ENCODE measurements at places on chromosomes 13 and 19.
A peak's percentile ranks its signal among the peaks of the same experiment; 100 is the strongest.

GRCh38 chr19:46932346-46932745, 71.5 kb downstream of the ARHGAP35 start:
- no peak for DNase-seq

DNA sequence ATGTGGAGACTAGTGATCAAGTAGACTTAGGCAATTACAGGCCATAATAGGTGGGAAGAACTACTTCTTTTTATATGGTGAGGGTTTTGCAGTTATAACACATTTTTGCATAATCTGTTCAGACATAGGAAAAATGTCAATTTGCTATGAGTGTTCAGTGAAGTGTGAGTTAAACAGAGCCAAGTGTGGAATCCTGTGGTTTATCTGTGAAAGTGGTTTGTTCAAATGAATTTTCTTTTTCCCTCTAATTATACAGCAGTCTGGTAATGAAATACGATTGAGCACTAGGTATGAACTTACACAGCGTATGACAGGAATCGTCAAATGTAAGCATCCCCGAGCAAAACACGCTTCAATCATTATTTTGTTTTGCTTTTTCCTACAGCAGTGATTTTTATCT, 178.3 kb downstream of the STK24 start:
- DNase-seq = no peak

DNA sequence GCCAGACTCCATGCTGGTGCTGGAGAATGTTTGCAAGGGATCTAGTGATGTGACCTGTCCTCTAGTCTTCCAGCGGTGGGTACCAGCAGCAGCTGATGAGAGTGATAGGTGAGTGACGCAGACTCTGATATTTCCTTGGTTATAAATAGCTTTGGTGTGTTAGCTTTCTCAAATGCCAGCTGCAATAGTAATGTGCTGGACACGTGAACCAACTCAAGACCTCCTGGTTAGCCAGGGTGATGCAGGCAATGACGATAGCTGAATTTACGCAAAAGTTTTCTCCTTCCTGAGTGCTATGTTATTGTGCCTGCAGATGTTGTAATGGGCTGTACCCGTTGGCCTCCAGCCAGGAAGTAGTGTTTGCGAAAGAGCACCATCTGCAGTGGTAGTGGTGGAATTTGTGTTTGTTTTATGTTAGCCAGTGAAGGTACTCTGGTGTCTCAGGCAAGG, 129.5 kb downstream of the CYSLTR2 start:
- DNase-seq = peak; percentile 73

DNA sequence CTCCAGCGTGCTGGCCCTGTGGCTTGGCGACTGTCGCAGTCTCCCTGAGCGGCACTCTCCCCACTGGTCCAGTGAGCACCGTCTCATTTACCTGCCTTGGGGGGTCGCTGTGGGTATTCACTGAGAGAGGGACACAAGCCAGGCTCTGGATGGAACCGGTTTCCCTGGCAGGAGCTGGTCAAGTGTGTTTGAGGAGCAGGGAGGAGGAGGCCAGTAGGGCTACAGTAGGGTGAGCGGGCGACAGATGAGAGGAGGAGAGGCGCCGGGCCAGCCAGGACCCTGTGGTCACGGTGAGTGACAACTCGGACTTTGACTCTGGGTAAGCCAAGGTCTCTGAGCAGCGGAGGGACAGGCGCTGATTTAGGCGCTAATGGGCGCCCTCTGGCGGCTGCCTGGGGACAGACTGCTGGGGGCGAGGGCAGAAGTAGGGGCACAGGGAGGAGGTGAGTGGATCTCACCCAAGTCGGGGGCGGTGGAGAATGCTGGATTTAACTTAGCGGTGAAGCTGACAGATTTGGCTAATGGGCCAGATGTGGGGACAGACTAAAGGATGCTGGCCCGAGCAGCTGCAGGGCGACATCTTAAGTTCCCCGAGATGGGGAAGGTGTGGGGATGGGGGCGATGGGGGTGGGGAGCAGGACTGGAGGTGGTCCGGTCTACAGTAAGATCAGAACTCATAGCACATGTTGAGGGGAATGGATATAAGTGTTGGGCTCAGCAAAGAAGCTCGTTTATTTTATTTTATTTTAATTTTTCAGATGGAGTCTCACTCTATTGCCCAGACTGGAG, 4.7 kb upstream of the PRMT1 start:
- DNase-seq = peak; percentile 78

GRCh38 chr13:45830121-45830520, 21.4 kb downstream of the SIAH3 start:
- DNase-seq = no peak

GRCh38 chr13:95814495-95814894, 137.6 kb downstream of the DNAJC3 start:
- no peak for DNase-seq

GRCh38 chr13:93230261-93230855, 3.8 kb downstream of the GPC6 start:
- no peak for DNase-seq

DNA sequence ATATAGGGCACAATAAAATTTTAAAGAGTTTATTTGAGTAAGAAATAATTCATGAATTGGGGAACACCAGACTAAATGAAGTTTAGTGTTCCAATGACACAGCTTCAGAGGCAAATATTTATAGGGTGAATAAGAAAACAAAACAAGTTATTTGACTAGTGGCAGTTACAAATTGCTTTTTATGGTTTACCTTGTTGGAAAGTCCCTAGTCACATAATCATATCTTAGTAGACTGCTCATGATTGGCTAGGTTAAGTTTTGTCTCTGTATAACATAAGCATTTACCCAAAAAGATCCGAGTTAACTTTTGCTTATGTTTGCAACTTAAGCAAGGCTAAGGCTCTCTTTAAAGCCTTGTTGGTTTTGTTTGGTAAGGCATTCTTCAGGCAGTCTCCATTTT, 224.7 kb upstream of the MIR17HG start:
- no peak for DNase-seq

DNA sequence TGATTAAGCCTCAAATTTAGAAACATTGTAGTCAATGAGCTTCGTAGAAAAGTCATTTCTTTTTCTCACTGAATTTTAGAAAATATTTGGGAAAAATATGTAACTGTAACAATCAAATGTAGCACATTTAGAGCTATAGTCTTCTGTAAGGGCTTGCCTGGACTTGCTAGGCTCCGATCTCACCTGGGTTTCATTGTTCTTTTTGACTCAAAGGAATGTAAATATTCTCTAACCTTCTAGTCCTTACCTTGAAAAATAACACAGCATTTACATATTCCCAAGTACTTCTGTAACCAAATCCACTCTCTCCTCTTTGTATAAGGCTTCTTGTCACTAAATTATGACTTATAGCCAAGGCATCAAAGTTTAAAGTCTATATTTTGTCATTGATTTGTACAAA, 2.9 kb upstream of the UFM1 start:
- DNase-seq = no peak

- DNase-seq = peak; percentile 50
Measured at GRCh38 chr19:46603752-46604231, 2.7 kb downstream of the CALM3 start.

GRCh38 chr13:95950103-95950502, 103.1 kb downstream of the UGGT2 start:
- DNase-seq = no peak

DNA sequence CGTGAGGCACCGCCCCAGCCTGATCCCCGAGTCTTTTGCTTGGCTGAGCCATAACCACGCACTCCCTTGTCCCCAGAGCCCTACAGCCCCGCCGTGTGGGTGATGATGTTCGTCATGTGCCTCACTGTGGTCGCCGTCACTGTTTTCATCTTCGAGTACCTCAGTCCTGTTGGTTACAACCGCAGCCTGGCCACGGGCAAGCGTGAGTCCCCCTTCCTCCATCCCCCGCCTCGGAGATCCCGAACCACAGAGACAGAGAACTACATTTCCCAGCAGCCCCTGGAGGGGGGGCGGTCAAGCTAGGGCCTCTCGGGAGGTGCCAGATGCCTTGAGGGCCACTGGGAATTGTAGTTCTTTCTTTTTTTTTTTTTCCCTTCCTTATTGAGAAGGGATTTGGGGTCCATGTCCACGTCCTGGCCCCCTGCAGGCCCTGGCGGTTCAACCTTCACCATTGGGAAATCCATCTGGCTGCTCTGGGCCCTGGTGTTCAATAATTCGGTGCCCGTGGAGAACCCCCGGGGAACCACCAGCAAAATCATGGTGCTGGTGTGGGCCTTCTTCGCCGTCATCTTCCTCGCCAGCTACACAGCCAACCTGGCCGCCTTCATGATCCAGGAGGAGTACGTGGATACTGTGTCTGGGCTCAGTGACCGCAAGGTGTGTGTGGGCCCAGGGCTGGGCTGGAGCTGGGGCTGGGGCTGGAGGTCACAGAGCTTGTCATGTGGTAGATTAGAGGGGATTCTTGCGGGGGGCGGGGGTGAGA, 25.9 kb downstream of the GRIN2D start:
- DNase-seq = no peak

DNA sequence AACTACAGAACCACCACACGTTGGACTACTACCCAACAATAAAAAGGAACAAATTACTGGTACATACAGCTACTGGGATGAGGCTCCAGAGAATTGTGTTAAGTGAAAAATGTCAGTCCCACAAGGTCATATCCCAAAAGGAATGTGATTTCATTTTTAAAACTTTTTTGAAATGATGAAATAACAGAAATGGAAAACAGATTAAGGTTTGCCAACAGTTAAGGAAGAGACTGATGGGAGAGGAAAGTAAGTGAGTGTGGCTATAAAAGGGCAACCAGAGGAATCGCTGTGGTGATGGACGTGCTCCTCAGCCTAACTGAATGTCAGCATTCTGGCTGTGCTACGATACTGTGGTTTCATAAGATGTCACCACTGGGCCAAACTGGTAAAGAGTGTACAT, 512.8 kb downstream of the UQCRFS1 start:
- no peak for DNase-seq

- DNase-seq = no peak
Measured at GRCh38 chr19:17687141-17687856, 855 bp downstream of the UNC13A start.

GRCh38 chr19:4075373-4075772, 8.7 kb upstream of the ZBTB7A start:
- no peak for DNase-seq

DNA sequence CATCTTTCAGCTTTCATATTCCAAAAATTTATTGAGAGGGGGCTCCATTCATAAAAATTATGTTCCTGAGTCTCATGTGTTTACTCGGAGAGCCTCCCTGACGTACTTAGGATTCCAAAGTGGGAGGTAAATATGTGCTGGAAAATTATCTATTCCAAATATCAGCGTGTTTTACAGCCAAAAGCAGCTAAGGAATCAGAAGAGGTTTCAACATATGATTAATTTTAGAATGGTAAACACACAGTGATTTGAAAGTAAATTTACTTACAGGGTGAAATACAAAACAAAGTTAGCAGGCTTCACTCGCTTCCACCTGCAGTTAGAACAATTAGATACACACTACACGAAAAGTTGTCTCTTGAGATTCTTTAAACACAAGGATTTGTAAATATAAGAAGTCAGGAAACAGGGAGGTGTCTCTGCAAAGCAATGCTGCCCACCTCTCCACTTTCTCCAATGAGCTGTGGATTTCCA, 313.8 kb upstream of the NBEA start:
- no peak for DNase-seq

DNA sequence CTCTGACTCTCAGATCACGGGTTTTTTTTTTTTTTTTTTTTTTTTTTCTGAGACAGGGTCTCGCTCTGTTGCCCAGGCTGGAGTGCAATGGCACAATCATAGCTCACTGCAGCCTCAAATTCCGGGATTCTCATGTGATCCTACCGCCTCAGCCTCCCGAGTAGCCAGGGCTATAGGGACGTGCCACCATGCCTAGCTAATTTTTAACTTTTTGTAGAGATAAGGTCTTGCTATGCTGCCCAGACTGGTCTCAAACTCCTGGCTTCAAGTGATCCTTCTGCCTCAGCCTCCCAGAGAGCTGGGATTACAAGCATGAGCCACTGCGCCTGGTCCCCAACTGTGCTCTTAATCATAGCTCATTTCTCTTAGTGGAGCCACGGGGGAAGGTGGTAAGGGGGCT, 4.6 kb upstream of the GRAMD1A start:
- DNase-seq = no peak

GRCh38 chr19:45045671-45046353, 7.0 kb downstream of the CLASRP start:
- DNase-seq = no peak

DNA sequence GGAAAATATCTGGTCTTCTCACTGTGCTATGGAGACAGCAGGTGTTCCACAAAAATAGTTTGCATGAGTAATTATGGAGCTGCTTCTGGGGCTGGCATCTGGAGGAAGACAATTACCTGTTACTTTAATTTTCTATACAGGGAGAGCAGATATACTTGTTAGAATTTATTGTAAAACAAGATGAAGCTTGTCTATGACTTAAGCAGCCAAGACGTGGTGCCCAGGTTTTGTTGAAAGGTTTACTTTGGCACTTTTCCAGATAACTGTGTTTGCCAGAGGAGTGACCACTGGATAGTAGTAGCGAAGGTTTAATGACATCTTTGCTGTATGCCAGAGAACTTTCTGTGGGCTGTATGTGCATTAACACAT, 134.5 kb upstream of the KL start:
- no peak for DNase-seq

DNA sequence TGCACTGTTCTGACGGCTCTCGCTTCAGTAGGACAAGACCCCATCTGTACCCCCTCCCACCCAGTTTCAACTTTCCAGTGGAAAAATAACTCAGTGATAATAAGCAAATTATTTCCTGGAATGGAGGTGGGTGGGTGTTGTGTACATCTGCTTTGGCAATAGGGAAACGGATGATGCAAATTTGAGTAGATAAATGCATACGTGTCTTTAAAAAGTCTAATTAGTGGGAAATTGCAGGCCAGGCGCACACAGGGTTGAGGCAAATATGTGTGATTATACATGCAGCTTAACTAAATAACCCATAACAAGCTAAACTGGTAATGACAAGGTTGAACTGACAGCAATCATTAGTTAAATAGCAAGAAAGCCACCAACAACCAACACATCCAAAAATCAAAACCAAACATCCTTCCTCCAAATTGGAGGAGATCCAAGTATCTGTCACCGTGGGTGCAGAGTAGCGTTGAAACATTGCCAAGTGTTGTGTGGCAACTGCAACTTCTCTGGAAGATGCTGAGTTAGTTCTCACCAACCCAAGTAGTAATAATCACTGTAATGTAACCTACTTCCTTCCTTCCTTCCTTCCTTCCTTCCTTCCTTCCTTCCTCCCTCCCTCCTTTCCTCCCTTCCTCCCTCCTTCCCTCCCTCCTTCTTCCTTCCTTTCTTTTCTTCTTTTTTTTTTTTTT, 54.6 kb downstream of the TRPM4 start:
- no peak for DNase-seq

DNA sequence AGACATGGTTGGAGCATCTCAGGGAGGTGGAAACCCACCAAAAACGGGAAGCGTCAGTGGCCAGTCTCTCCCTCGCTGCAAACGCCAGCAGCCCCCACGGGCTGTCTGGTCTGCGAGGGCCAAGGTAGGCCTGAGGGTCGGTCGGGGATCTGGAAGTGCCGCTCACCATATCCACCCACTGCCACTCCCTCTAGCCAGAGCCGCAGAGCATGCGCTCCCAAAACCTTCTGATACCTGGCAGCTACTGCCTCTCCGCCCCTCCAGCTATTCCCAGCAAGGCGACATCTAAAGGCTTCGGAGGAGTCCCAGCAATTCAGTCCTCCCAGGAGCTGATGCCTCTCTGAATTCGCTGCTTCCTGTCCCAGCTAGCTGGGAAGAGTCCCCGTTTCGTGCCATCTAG, 4.4 kb upstream of the FKRP start:
- DNase-seq = no peak

- DNase-seq = no peak
Measured at GRCh38 chr19:55474269-55475265, 1.9 kb upstream of the ZNF628 start.

- DNase-seq = no peak
Measured at GRCh38 chr19:14383661-14384555, 2.7 kb downstream of the ADGRE5 start.
